Activated CD4-positive, alpha-beta T cell treated with anti-CD3 and anti-CD28 coated beads for 24 hours (primary cell): ENCODE measurements at places on chromosomes 16 and 17.

- no peak for DNase-seq
Measured at GRCh38 chr17:59355702-59356325, 24.4 kb downstream of the YPEL2 start.

DNA sequence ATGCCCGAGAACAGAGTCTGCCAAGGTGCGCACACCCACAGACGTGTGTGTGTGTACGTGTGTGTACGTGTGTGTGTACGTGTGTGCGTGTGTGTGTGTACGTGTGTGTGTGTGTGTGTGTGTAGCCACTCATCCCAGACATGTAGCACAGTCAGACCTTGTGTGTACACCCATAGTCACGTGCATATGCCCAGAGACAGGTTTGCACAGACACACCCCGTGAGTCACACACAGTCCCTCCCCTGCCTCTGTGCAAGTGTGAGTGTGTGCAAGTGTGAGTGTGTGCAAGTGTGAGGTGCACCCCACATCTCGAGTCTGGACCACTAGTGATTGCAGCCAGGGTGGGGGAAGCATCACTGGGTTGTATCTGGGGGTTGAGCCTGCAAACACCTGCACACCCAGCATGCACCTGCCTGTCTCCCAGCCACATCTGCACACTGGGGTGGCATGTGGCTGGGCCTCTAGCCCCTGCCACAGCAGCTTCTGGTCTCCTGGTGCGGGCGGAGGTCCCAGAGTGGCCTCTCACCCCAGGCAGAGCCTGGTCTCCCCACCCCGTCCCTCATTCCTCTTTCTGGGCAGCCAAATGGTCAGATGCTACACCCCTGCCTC is 23.6 kb downstream of the BAHCC1 start:
- no peak for DNase-seq

DNA sequence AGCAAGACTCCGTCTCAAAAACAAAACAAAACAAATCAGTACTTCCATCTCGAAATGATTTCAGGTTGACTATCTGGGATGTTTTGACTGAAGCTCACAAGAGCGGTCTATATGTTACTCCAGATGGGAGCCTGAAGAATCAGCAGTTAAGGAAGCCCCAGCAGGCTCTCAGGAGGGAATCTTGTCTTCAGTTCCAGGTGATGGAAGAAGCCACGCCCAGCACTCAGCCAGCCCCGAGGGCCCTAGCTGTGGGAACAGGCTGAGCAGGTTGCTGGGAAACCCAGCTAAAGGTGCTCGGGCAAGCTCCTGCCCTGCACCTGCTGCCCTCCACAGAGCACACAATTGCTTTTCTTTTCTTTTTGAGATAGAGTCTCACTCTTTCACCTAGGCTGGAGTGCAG is 32.4 kb downstream of the WIPI1 start:
- no peak for DNase-seq

- no peak for DNase-seq
Measured at GRCh38 chr16:30677931-30678585, 19.8 kb downstream of the FBRS start.

DNA sequence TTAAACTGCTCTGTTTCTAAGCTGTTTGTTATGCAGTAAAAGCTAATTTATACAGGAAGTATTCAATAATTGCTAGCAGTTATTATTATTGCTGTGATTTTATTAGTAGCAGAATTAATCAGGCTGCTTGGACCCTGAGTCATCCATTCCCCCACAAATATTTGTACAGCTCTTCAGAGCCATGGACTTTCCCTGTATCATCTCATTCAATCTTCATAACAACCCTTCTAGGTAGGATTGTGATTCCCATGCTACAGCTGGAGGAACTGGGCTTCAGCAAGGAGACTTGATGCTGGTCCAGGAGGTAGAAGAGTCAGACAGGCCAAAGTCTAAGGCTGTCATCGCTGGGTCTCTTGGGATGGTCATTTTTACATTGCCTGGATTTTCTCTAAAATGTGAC is 208.3 kb downstream of the C16orf95 start:
- no peak for DNase-seq

DNA sequence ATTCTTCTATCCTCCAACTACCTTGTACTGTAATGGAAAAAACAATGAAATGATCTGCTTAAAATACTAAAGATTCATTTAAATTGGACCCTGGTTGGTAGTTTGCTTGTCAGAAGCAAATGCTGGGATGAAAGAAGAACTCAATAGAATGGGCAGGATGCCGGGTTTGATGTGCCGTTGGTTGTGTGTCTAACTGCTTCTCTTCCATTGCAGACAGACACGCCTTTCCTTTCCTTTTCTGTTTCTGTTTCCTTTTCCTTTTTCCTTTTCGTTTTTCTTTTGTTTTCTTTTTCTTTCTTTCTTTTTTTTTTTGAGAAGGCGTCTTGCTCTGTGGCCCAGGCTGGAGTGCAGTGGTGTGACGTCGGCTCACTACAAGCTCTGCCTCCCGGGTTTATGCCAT is 64.6 kb downstream of the PLCG2 start:
- no peak for DNase-seq

- no peak for DNase-seq
Measured at GRCh38 chr16:78390092-78390491, 290.6 kb downstream of the WWOX start.

DNA sequence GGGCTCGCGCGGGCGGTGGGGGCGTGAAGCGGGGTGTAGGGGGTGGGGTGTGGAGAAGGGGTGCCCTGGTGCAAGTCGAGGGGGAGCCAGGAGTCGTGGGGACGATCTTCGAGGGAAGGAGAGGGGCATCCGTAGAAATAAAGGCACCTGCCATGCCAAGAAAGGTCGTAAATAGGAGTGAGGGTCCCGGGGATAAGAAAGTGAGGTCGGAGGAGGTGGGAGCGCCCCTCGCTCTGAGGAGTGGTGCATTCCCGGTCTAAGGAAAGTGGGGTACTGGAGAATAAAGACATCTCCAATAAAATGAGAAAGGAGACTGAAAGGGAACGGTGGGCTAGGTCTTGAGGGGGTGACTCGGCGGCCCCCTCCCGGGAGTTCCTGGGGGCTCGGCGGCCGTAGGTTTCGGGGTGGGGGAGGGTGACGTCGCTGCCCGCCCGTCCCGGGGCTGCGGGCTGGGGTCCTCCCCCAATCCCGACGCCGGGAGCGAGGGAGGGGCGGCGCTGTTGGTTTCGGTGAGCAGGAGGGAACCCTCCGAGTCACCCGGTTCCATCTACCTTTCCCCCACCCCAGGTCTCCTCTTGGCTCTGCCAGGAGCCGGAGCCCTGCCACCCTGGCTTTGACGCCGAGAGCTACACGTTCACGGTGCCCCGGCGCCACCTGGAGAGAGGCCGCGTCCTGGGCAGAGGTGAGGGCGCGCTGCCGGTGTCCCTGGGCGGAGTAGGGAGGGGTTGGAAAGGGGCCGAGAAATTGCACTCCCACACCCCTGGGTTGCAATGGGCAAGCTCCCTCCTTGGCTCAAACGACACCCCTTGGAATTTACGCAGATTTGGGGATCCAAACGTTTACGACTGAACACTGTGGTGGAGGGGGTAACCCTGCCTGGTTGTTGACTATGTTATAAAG is 888 bp downstream of the CDH1 start:
- DNase-seq, result no peak

GRCh38 chr16:74726716-74727115 is 26.1 kb upstream of the MLKL start:
- peak; percentile 6 for DNase-seq

GRCh38 chr16:76670125-76670857 is 393.1 kb downstream of the CNTNAP4 start:
- no peak for DNase-seq
